Pons (tissue), 1 donor: ENCODE measurements at places on chromosomes 1 and 21.

- no peak for DNase-seq
These were observed 227.2 kb downstream of the SLC45A1 start for GRCh38 chr1:8545078-8545477.

- DNase-seq, result no peak
These were observed 22.5 kb upstream of the CAP1 start for GRCh38 chr1:40017951-40018575.

- no peak for DNase-seq
These were observed 41.5 kb downstream of the GBP6 start for GRCh38 chr1:89405275-89405929.

DNA sequence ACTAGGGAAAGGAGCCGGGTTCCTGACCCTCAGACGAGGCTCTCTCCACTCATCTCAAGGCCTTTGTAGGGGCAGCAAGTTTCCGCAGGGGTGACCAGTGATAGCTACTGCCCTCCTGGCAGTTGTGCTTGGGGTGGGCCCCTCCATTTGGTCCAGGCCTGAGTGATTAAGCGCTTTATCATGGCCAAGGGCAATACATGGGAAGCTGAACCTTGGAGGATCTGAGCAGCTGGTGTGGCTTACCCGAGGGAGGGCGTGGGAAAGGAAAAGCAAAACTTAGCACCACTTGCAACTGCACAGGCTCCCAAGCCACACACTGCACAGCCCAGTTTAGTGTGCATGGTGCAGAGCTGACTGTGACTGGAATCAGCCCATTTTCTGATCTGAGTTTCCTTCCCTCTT lies 47.8 kb downstream of the GADD45A start:
- DNase-seq, result no peak

GRCh38 chr1:40662864-40663263 lies 2.6 kb downstream of the RIMS3 start:
- DNase-seq, result no peak

DNA sequence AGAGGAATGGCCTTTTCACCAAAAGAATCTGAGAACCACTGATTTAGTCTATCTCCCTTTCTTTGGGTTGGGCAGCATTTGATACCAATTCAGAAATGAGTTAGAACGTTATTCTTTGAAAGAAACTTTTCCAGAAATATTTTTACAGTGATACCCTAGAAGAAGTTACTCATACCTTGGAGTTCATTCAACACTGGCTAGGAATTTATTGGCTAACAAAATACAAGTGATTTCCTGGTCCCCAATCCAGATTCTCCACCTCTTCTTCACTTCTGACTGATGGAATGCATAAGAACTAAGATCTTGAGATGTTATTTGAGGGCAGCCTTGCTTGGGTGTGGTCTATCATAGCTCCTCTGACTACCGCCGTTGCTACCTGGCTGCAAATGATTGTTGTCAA lies 9.4 kb downstream of the C1orf162 start:
- DNase-seq, result no peak

- no peak for DNase-seq
These were observed 628 bp downstream of the C1orf159 start for GRCh38 chr1:1115136-1115785.

- DNase-seq, result no peak
These were observed 112.0 kb downstream of the PDE4B start for GRCh38 chr1:65904681-65905083.

GRCh38 chr1:229411434-229412055 lies 22.3 kb downstream of the ACTA1 start:
- DNase-seq, result no peak

- DNase-seq, result no peak
These were observed 158.4 kb downstream of the GDAP2 start for GRCh38 chr1:117770981-117771531.

GRCh38 chr21:35198565-35198964 lies 149.5 kb upstream of the RUNX1 start:
- DNase-seq, result no peak

- no peak for DNase-seq
These were observed 159.8 kb downstream of the RUNX1 start for GRCh38 chr21:34889320-34889675.

GRCh38 chr1:236753516-236753915 lies 41.6 kb upstream of the MTR start:
- peak; percentile 33 for DNase-seq

DNA sequence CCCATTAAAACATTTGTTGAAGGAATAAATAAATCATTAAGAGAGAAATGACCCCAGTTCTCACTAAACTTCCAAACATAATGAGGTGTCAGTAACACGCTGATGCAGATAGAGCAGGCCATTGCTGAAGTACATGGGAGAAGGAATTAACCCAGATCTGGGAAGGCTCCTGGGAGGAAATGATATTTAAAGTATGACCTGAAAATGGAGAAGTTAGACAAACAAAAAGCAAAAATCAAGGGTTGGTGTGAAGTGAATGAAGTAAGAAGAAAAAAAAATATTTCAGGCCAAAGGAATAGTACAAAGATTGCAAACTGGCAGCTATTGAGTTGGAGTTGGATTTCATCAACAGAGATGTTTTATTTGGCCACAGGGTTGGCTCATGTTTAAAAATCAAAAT lies 71.4 kb downstream of the RGS2 start:
- DNase-seq, result no peak

- no peak for DNase-seq
These were observed 59.9 kb upstream of the NHLH2 start for GRCh38 chr1:115900856-115901255.

DNA sequence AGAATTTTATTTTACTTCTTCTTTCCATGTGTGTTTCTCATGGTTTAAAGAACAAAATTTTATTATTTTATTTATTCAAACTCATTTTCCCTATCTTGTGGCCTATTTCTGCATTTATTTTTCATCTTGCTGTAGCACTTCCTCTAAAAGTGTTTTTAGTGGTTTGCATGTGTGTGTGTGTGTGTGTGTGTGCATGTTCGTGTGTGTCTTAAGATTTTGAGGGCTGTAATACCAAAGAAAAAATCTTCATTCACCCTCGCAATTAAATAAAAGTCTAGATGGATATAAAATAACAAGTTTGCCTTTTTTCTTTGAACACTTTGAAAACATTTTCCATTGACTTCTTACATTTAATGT lies 24.6 kb upstream of the FCRL3 start:
- no peak for DNase-seq

DNA sequence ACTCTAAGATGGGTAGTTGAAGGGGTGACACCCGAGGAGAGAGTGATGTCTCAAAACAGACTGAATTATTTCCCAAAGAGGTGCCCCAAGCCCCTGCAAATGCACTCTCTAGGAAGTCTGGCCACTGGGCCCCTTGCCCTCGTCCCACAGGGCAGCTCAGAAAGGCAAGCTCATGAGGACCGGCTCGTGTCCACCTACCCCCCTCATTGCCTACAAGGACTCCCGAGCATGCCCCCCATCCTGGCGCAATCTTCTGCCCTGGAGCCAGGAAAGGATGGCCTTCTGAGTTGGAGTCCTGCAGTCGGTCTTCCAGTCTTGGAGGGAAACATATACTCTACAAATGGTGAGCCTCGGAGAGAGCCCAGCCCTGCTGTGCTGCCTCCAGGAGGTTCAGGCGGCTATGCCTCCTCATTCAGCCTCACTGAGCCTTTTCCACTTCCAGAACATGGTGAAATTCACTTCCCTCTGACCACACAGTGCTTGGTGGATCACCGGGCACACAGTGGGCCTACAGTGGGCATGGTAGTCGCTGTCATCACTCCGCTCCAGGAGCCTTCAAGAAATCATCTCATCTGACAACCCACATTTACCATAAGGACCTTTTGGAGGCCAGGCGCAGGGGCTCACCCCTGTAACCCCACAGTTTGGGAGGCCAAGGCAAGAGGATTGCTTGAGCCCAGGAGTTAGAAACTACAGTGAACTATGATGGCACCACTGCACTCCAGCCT lies 5.8 kb upstream of the WNT3A start:
- DNase-seq, result no peak

- no peak for DNase-seq
These were observed 28.2 kb upstream of the TRAPPC10 start for GRCh38 chr21:43983860-43984420.

GRCh38 chr1:77757603-77758002 lies 2.0 kb downstream of the USP33 start:
- no peak for DNase-seq

DNA sequence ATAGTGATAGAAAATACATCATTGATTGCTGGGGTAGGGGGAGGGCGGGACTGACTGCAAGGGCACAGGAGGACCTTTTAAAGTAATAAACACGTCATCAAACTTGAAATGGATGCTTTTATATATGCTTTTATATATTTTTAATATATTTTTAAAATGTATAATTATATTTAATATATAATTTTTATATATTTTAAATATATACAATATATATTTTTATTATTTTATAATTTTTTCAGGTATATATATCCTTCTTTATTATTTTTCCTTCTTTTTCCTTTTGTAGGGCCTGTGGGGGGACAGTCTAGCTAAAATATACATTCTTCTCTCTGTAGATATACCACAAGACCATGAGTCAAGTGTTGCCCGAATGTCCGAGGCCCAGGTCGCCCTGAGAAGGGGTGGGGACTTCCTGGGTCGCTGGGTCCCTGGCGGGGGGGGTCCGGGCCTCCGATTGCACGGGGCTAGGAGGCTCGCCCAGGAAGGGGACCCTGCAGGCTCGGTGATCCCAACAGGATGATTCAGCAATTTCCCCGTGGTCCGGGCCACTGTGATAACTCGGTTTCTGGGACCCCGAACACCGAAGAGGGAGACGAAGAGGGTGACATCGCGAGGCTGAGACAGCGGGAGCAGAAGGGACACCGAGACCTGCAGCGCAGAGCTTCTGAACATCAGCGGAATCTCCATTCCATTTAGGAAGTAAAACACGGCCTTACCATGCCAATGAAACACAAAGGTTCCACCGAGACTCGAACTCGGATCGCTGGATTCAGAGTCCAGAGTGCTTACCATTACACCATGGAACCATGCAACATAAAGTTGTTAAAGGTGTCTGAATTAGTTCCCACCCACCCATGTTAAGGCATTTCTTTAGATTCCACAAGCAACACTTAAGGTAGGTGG lies 112.5 kb upstream of the NBPF11 start:
- peak; percentile 67 for DNase-seq

GRCh38 chr1:89965193-89965768 lies 29.6 kb upstream of the ZNF326 start:
- no peak for DNase-seq

- peak; percentile 89 for DNase-seq
These were observed 52.8 kb downstream of the IGSF21 start for GRCh38 chr1:18160290-18160942.

DNA sequence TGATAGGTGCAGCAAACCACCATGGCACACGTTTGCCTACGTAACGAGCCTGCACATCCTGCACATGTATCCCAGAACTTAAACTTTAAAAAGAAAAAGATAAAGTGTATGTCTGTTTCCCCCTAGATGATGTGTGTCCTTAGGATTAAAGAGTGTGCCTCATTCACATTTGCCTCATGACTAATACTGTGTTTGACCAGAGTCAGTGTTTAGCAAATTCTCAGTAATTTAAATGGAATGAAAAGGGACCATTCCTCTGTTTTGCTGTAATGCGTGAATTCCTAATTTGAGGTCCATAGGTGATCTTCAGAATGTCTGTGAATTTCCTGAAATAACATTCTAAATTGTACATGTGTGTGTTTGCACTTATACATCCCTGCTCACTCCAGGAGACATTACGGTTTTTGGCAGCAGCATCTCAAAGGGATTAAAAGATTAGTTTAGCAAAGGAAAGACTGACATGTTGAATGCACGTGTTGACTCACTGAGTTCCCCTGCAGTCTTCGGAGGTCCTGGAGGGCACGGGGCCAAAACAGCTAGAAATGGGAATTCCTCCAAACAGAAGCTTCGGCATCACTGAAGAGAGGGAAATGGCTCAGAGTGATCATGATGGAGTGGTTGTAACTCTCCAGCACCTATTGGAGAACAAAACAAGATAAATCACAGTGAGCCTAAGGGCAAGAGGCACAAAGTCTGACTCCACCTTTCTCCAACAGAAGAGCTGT lies 19.1 kb upstream of the SLC35F3 start:
- DNase-seq, result no peak
